Glutamatergic neuron (in vitro differentiated cells): ENCODE measurements at places on chromosomes 13 and 19. TPM values are rescaled to one million over a fixed set of nuclear protein-coding genes. Genes with fewer than 3 reads are reported as not detected.

- DNase-seq, result no peak
Measured at GRCh38 chr13:55534306-55534705, 1606.4 kb upstream of the PRR20A start.

DNA sequence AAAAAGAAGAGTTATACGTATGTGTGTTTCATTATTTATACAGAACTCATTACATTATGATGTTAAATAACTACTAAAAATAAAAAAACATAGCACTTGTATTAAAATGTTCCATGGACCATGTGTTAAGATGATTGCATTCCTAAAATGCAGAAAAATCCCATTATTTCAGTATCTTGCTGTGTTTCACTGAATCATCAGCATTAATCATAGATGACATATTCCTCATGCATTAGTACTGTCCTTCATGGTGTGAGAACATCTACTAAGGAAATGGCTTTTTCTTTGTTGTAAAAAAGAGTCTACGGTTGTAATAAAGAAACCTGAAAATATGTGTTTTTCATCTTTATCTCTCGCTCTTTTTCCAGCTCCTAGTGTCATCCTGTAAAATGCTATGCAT is 416.5 kb downstream of the FGF14 start:
- no peak for DNase-seq

DNA sequence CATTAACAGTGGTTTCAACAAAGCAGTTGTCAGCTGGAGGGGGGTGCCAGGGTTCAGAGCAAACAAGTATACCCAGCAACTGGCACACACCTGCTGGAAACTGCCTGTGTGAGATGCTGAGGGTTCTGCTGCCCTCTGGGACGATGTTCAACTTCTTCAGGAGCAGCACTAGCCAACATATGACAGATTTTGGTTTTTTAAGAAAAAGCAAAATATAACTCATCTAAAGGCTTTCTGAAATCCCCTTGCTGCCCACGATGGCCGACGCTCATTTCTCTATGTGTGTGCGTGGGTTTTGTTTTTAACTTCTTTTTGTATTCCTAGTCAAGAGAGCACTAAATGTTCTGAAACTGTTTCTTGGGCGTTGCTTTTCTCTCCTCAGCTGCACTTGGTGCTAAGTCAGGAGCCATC is 79.9 kb downstream of the MRPL57 start:
- no peak for DNase-seq

DNA sequence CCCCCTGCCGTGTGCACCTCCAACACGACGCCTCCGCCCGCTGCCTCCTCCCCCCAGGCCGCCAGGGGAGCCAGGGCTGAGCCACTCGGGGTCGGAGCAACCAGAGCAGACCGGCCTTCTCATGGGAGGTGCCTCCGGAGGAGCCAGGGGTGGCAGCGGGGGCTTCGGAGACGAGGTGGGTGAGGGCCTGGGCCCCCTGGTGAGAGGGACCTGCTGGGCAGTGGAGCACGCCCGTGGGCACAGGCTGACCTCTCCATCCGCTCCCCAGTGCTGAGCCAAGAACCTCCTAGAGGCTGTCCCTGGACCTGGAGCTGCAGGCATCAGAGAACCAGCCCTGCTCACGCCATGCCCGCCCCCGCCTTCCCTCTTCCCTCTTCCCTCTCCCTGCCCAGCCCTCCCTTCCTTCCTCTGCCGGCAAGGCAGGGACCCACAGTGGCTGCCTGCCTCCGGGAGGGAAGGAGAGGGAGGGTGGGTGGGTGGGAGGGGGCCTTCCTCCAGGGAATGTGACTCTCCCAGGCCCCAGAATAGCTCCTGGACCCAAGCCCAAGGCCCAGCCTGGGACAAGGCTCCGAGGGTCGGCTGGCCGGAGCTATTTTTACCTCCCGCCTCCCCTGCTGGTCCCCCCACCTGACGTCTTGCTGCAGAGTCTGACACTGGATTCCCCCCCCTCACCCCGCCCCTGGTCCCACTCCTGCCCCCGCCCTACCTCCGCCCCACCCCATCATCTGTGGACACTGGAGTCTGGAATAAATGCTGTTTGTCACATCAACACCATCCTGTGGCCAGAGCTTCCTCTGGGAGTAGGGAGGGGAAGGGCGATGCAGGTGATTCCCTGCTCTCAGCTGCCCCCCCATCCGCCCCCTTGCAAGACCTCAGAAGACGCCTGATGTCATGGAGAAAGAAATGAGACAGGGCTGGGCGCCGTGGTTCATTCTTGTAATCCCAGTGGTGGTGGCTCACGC is 12.0 kb downstream of the BCAM start:
- no peak for DNase-seq

- no peak for DNase-seq
Measured at GRCh38 chr19:45244133-45244794, 943 bp downstream of the EXOC3L2 start.

DNA sequence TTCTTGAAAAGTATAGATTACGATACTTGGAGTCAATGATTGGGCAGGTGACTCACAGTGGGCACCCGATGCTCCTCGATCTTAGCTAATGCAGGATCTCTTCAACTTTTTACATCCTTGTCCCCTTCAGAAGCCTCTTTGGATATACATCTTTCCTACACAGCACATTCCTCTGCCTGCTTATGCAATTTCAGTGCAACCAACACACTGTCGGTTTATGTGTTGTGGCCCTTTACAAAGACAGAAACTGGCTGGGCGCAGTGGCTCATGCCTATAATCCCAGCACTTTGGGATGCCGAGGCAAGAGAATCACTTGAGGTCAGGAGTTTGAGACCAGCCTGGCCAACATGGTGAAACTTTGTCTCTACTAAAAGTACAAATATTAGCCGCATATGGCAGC is 2.6 kb downstream of the GPR42 start:
- no peak for DNase-seq

DNA sequence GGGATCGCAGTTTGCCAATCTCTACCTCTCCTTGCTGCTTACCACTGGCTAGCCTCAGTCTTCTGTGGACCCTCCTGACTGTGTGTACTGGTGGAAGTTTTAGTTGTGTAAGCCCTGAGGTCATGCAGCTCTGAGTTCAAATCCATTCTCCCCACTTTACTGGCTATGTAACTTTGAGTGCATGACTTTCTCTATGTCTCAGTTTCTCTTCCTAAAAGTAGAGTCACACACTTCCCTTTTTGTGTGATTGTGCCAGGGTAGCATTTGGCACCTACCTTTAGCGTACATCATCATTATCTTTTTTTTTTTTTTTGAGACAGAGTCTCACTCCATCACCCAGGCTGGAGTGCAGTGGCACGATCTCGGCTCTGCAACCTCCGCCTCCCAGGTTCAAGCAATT is 70.3 kb downstream of the MAP4K1 start:
- DNase-seq, result no peak

- no peak for DNase-seq
Measured at GRCh38 chr13:97967226-97967625, 13.8 kb downstream of the IPO5 start.

DNA sequence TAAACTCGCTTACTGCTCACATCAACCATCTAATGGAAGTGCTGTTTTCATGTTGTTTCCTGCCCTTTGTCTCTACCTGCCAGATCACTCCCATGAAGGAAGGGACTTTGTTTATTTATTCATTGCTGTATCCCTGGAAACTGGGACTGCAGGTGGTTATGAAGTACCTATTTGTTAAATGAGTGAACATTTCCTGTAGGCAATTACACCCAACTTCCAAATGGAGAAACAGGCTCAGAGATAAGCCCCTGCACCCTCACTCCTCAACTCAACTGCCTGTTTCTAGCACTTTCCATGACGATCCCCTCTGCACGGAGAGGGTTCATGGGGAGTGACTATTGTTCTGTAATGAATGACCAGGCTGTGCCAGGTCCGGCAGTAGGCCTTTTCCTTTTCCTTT is 1.9 kb upstream of the SELENOW start:
- no peak for DNase-seq

- DNase-seq, result no peak
Measured at GRCh38 chr13:27005556-27005955, 166.1 kb downstream of the USP12 start.

DNA sequence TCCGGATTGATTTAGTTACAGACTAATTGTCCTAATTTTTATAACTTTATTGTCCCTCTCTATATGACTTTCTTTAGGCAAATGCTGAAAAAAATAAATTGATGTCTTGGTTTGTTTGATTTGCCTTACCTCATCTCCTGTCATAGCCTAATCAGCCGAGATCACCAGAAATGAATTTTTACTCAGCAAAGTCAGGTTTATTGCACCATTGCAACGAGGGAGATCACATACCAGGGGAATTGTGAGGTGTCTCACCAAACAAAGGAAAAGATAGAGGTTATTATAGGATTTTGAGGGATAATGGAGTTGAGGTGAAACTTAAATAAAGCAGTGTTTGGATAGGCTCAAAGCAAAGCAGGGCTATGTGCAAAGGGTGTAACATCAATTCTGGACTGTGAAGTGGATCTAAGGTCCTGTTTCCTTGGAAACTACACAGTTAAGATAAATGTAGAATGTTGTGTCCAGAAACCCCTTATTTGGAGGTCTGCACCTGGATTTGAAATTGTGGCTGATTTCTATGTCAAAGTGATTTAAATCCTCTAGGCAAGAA is 372.6 kb downstream of the OXGR1 start:
- no peak for DNase-seq

DNA sequence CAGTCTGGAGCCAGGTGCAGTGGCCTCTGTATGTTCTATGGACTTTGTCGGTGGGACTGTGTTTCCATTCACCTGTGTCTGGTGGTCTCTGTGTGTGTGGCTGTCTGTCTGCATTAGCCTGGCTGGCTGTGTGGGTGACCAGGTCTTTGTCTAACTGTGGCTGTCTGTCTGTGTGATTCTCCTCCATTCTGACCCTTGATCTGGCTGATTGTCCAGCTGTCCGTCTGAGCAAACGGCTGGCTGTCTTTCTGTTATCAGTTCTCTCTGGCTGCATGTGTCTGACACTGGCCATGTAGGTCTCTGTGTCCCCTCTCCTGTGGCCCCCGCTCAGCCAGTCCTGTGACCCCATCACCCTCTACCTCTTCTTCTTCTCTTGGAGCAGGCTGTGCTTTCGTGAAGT is 53.2 kb downstream of the CELF5 start:
- DNase-seq, result no peak

- DNase-seq, result no peak
Measured at GRCh38 chr13:29005763-29006120, 185.6 kb downstream of the MTUS2 start.

DNA sequence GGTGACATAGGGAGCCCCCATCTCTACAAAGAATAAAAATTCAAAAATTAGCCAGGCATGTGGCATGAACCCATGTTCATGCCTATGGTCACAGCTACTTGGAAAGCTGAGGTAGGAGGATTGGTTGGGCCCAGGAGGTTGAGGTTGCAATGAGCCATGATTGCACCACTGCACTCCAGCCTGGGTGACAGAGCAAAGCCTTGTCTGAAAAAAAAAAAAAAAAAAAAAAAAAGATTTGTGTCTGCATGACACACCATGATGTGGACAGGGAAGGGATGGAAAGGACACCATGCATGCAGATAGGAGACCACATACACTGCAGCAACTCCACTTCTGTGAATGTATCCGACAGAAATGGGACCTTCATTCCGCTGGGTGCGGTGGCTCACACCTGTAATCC is 34.0 kb upstream of the HOMER3 start:
- no peak for DNase-seq

DNA sequence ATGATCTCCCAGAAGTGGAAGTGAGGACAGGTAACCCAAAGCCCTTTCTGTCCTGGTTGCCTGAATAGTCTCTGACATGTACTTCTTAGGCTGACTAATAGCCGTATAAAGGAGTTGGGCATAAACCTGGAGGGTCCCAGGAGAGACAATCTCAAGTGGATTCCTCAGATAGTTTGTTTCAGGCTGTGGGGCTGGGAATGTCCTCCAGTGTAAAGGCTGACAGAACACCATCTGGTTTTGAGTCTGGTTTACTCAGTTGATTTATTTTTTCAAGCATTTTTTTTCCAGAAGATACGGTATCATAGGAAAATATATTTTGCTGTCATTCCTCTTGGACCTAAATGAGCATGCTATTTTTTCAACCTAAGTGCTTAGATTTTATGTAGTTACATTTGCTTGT is 15.2 kb downstream of the HTR2A start:
- no peak for DNase-seq

Gene PSG11
- total RNA-seq, result not detected

Gene ZNF71
- 48.2 TPM for total RNA-seq

Gene UBE2L5
- not detected for total RNA-seq

Gene CNN2
- 117 TPM for total RNA-seq
